ENCODE measurements at places on chromosomes 5 and 9.

DNA sequence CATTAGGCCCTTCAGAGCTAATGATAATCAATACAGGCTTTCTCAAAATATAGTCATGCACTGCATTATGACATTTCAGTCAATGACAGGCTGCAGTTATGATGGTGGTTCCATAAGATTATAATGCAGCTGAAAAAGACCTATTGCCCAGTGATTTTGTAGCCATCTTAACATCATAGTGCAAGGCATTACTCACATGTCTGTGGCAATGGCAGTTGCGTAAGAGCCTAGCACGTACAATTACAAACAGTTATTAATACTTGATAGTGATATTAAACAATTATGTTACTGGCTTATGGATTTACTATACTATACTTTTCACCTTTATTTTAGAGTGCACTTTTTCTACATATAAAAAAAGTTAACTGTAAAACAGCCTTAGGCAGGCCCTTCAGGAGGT, 214.8 kb downstream of the ISL1 start:
- DNase-seq: no peak

- no peak for DNase-seq
Measured at GRCh38 chr5:35938568-35939227, at the start of gene CAPSL. Gene CAPSL (minus strand): TSS chr5:35938622. CDS start chr5:35921120, 17,502 bp downstream.

- DNase-seq: no peak
Measured at GRCh38 chr5:117880932-117881331, 1107.4 kb downstream of the DTWD2 start.

GRCh38 chr5:117559005-117559844, 984.6 kb upstream of the SEMA6A start:
- DNase-seq: no peak

DNA sequence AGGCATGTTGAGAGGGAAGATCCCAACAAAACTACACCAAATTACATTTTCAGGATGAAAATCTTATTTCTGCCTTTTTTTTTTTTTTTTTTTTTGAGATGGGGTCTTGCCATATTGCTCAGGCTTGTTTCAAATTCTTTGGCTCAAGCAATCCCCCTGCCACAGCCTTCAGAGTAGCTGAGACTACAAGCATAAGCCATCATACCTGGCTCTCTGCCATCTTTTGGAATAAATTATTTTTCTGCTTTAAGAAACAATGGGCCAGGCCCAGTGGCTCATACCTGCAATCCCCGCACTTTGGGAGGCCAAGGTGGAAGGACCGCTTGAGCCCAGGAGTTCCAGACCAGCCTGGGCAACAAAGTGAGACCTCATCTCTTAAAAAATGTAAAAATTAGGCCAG, 14.3 kb downstream of the AFF4 start:
- no peak for DNase-seq

DNA sequence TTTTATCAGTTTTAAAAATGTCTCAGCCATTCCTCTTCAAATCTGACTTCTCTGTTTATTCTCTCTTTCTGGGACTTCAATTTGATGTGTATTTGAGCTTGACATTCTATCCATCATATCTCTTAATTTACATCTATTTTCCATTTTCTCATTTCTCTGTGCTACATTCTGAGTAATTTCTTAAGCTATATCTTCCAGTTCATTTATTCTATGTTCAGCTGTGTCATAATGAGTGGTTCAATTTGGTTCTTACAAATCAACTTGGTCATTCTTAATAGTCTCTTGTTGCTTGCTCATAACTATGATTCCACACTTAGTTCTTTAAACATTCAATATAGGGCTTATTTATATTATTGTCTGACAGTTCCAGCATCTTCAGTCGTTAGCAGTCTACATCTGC, 16.9 kb downstream of the CKMT2 start:
- no peak for DNase-seq

DNA sequence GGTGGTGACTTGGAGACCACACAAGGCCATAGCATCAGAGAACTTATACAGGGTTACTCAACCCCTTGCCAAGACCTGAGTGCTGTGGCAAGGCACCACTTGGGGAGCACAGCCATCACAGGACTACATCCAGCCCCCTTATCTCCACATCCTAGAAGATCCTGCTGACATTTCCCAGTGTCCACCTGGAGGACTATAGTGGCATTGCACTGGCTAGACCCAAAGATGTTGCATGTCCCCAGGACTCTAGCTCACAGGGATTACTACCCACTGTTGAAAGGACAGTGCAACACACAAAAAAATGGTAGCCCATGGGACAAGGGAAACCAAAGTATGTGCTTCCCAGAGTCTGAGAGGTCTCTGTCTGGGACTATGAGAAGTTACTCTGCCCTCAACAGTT, 411.1 kb upstream of the NUDT12 start:
- no peak for DNase-seq

DNA sequence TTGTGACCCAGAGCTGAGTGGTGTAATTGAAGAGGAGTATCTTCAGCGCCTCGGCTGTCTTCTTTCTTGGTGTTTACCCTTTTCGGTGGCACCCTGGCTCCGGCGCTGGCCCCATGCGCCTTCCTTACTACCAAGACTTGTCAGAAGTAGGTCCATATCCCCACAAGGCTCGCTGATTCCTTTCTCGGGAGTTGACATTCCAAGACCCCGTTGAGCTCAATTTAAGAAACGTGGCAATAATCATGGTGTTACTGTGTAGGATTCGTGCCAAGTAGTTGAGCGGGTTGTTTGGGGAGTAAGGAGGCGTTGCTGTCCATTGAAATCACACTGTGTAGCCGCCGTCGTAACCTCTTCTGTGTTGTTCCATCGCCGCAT, 795 bp downstream of the NDUFAF2 start:
- DNase-seq: peak; percentile 20

Measured in hematopoietic multipotent progenitor cell treated with erythropoietin and hydrocortisone succinate and interleukin-3 and kit ligand, for 17 days (in vitro differentiated cells).